Amygdala (tissue), 56 donors: ENCODE measurements at places on chromosomes 7 and 10.

GRCh38 chr7:135670179-135670578, 7.9 kb downstream of the STMP1 start:
- DNase-seq: no peak

DNA sequence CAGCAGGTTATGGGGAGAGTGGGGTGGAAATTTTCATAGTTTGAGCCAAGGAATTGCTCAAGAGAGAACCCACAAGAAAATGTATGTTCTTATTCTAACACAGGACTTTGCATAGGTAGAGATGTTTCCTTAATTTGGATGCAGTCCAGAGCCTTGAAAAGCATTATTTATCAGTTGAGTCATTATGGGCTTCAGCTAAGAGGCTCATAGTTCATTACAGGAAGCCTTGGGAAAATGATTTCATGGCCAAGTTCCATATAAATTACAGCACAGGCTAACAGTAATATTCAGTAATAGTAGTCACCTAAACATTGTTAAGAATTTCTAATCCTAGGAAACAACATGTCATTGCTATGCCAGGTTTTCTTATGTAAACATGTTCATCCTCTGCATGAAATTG, 131.1 kb upstream of the PTPRZ1 start:
- no peak for DNase-seq

GRCh38 chr10:98417973-98418664, 3.1 kb upstream of the PYROXD2 start:
- DNase-seq: no peak

DNA sequence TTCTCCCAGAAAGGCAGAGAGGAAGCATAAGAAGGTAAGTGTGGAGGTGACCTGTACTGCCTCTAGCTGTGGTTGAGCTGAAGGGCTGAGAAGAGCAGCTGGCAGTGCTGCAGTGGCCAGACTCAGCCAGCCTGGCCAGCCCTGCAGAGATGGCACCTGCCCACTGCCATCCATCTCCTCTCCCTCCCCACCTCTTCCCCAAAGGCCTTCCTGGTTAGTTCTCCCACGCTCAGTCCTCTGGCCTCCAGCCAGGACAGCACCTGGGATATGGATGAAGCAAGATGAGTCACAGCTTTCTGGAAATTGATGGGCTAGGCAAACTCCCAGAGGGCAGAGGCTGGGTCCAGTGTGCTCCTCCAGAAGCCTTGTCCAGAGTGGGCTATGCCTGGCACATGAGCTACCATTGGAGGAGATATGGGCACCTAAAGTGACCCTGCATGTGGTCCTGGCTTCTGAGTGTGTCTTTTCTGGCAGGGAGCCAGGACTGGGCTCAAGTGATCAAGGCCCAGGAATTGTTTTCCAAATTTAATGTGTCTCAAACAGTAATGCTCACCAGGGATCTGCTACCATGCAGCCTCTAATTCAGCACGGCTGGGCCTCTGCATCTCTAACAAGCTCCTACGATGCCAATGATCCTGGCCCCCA, 81.0 kb upstream of the CACUL1 start:
- DNase-seq: no peak

GRCh38 chr7:44213877-44214388, 13.2 kb downstream of the YKT6 start:
- no peak for DNase-seq

DNA sequence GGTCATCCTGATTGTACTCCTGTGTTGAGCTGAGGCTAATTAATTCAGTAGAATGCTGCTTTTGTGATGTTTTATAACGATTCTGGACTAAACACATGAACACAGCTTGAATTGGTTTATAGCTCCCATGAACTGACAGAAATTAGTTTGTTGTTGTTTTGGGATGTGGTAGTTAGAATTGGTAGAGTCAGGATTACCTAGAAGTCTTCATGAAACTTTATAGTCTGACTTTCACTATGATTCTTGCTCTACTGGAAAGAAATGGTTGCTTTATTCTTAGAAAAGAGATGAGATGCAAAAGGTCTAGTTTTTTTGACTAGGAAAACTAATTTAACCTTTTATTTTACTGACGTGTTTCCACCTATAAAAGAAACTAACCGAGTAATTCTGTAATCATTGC, 23.4 kb upstream of the TRUB1 start:
- DNase-seq: no peak

DNA sequence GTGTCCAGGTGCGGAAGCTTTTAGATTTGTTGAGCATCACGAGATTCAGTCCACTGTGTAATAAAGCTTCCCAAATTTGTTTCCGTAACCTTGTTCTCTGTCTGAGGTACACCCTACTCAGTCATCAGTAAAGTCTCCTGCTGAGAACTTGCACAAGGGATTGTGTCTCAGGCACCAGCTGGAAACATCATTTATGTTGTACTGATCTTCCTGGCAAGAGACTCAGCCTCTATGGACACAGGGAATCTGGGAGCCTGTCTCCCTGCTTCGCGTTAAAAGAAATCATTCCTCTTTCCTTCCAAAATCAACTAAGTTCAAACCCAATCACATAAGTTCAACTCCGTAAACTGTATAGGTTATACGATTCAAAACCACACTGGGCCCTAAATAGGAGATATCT, 336.8 kb downstream of the GPR37 start:
- no peak for DNase-seq

GRCh38 chr10:74332398-74332797, 181.4 kb downstream of the ADK start:
- no peak for DNase-seq
